Left lung (tissue), 14 donors: ENCODE measurements at places on chromosomes 4 and X. TPM values are rescaled to one million over a fixed set of nuclear protein-coding genes. Genes with fewer than 3 reads are reported as not detected.

- no peak for DNase-seq
These were observed 24.4 kb upstream of the CORIN start for GRCh38 chr4:47862297-47862696.

ATP6AP1 gene
- polyA plus RNA-seq, result 96.5 TPM

- peak; percentile 76 for DNase-seq
These were observed 424.5 kb upstream of the CTSO start for GRCh38 chr4:156378033-156378665.

DNA sequence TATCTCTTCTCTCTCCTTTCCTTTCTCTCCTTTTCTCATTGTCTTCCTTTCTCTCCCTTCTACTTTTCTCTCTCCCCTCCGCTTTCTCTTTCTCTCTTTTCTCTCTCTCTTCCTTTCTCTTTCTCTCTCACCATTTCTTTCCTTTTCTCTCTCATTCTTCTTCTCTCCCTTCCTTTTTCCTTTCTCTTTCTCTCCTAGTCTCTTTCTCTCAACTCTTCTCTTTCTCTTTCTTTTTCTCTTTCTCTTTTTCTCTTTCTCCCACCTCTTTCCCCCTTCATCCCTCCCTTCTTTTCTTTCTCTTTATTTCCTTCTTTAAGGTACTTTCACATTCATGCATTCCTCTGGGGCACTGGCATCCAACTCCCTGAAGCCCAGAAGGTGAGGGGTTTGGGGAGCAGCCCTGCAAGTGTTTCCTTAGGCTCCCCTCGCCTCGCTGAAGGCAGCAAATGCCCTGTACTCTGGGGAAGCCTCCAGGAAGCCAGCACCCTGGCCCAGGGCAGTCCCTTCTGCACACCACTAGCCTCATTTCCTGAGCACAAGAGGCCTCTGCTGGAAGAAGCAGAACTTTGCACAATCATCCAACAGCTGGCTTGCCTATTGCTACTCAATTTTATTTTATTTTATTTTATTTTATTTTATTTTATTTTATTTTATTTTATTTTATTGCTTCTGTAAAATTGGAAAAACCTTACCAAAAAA, 124.2 kb downstream of the NFKB1 start:
- no peak for DNase-seq

DNA sequence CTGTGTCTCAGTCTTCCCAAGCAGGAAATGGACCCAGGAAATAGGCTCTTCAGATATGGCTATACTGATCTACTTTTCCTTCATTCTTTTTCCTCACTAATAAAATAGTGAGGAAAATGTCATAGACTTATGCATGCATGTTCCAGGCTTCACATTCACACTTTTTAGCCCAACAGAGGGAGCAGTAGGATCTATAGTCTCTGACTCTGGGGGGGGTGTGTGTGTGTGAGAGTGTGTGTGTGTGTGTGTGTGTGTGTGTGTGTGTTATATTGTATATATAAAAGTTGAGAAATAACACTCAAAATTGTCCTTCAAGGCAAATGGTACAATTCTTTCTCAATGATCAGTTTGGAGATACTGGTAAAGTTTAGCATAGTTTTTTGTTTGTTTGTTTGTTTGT, 297.2 kb upstream of the GALNT7 start:
- no peak for DNase-seq
